ENCODE measurements at places on chromosomes 3 and 15. TPM values are rescaled to one million over a fixed set of nuclear protein-coding genes. Genes with fewer than 3 reads are reported as not detected.

Gene RASL12
- total RNA-seq = not detected

Gene TMEM108
- total RNA-seq = not detected

Gene PCSK6
- 0.95 TPM for total RNA-seq

Gene ZNF662
- 0.42 TPM for total RNA-seq

Gene ATP2B2
- total RNA-seq = not detected

Gene CCR2
- 2.5 TPM for total RNA-seq

Gene DIS3L
- 20.5 TPM for total RNA-seq

Measured in natural killer cell treated with Interleukin-12 subunit alpha and Interleukin-12 subunit beta and Interleukin-15 and Interleukin-18, amount 100 ng/mL, for 72 hours (primary cell).